ENCODE measurements at places on chromosomes 5 and 9.

DNA sequence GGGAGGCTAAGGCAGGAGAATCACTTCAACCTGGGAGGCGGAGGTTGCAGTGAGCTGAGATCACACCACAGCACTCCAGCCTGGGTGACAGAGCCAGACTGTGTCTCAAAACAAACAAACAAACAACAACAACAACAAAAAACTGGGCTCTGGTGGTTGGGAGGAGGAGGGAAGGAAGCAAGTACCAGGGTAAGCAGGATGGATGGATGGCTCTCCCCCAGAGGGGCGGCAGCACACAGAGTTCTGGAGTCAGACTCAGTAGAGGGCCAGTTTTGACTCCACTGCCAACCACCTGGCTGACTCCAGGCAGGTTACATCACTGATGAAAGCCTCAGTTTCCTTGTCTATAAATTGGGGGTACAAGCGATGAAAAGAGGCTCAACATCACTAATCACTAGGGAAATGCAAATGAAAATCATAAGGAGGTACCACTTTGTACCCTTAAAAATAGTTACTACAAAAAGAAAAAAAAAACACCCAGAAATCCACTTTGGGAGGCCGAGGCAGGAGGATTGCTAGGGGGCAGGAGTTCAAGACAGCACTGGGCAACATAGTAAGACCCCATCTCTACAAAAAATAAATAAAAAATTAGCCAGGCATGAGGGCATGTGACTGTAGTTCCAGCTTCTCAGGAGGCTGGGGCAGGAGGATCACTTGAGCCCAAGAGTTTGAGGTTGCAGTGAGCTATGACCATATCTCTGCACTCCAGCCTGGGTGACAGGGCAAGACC is 3.2 kb downstream of the SLC22A4 start:
- DNase-seq: no peak

GRCh38 chr9:124771867-124772679 is 962 bp upstream of the NR6A1 start:
- peak; percentile 63 for DNase-seq

DNA sequence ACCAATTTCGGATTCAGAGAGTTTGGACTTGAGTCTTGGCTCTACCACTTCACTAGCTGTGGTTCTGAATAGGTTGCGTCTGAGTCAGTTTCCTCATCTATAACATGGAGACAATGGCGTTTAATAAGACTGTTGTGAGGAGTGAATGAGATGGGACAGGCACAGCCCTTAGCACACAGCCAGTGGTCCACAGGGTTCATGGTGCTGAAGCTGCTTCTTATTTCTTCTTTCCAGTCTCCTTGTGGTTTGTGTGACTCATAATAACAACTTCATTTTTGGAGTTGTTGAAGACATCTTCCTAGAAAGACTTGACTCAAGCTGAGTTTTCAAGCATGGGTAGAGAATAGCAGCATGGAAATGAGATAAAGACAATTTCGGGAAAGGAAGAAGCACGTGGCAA is 172.6 kb upstream of the PPP2R2B start:
- DNase-seq: no peak

GRCh38 chr9:114384836-114385396 is 2.9 kb downstream of the AKNA start:
- no peak for DNase-seq

DNA sequence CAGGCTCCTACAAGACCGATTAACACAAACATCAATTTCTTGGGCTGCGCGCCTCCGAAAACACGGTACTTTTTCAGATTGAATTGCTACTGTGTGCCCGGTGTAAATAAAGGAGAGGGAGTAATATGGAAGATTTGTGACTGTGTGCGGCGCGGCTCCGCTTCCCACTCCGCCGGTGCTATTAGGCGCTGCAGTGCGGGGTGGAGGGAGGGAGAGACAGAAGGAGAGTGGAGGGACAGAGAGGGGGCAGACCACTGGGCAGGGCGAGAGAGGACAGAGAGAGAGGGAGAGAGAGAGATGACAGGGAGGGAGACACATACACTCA is 24.7 kb upstream of the RNU6ATAC start:
- no peak for DNase-seq

DNA sequence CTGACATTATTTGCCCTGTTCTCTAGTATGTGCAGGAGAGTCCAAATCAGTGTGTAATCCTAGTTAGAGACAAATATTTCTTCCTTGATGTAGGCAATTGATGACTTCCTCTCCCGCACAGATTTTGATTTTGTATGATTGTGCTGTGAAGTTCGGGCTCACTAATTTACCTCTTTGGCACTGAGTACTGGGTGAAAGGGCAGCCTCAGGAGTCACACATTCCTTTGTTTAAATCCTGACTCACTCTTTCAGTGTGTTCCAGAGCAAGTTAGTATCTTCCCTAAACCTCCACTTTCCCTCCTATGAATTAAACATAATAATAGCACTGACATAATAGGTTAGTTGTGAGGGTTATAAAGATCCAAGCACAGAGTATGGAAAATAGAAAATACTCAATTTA is 269.7 kb downstream of the ISL1 start:
- no peak for DNase-seq
